Immature natural killer cell (primary cell): ENCODE measurements at places on chromosomes 7 and 10.
A peak's percentile ranks its signal among the peaks of the same experiment; 100 is the strongest.

DNA sequence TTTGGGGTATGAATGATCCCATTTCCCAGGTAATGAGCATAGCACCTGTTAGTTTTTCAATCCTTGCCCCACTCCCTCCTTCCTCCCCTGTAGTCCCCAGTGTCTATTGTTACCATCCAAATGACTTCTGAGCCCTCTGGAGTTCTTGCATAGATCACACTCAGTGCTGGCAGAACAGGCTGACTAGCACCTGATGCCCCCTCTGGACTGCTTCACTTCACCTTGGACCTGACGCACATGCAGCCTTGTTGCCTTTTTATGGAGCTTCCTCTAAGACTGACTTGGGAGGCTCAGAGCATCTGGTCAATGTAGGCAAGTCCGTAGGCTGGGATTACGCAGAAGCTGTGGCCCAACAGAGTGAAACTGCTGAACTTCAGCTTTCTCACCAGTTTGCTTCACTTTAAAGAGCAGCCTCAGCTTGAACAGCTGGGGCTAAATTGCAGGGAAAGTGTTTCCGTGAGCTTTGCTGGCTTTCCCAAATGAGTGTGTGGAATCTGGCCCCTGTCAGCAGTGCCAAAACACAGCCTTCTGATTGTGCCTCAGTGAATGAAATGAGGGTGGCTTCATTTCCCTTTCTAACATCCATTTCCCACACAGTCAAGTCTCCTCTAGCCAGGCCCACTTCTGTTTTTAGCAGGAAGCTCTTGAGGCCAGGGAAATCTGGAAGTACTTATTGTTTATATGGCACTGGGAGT, 48.5 kb downstream of the NXPH1 start:
- DNase-seq, result no peak
- H3K27me3 ChIP-seq, result no peaks in the 10 kb centered on the region
- H3K4me3 ChIP-seq, result no peak overlapping the region
- H3K36me3 ChIP-seq, result no peaks in the 10 kb centered on the region
- no peak overlapping the region for H3K27ac ChIP-seq

DNA sequence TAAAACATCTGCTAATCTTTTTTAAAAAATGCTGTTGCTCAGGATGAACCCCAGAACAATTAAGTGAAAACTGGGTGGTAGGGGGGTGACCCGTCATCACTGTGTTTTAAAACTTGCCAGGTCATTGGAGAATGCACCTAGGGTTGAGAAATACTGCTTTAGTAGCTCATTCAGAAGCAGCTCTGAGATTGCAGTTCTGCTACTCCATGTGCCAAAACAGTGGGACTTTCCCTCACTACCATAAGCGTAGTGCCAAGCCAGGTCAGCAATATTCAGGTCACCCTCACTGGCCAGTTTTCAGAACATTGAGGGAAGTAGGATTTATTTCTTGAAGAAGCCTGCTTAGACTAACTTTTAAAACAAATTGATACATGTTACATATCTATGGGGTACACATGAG, 5.2 kb downstream of the STEAP2 start:
- H3K36me3 ChIP-seq, result no peaks in the 10 kb centered on the region
- H3K27ac ChIP-seq, result no peak overlapping the region
- H3K4me3 ChIP-seq, result no peak overlapping the region
- H3K27me3 ChIP-seq, result peaks cover 12% of the 10 kb centered on the region
- no peaks in the 10 kb centered on the region for H3K4me1 ChIP-seq

GRCh38 chr7:125061776-125062397, 132.3 kb upstream of the POT1 start:
- H3K4me1 ChIP-seq, result no peaks in the 10 kb centered on the region
- no peaks in the 10 kb centered on the region for H3K36me3 ChIP-seq
- H3K4me3 ChIP-seq, result no peak overlapping the region
- no peak overlapping the region for H3K27ac ChIP-seq
- H3K27me3 ChIP-seq, result no peaks in the 10 kb centered on the region
- DNase-seq, result no peak

DNA sequence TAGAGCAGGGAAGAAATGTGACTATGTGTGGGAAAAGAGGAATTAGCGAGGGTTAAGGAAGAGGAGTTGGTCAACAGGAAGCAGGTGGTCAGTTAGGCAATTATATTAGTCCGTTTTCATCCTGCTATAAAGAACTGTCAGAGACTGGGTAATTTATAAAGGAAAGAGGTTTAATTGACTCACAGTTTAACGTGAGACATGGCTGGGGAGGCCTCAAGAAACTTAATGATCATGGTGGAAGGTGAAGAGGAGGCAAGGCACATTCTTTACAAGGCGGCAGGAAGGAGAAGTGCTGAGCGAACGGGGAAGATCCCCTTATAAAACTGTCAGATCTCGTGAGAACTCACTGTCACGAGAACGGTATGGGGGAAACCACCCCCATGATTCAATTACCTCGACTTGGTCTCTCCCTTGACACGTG, 35.0 kb downstream of the RAMP3 start:
- no peak for DNase-seq
- no peak overlapping the region for H3K27ac ChIP-seq
- no peak overlapping the region for H3K4me3 ChIP-seq

- no peaks in the 10 kb centered on the region for H3K27me3 ChIP-seq
- no peaks in the 10 kb centered on the region for H3K36me3 ChIP-seq
- H3K27ac ChIP-seq, result no peak overlapping the region
- no peak overlapping the region for H3K4me3 ChIP-seq
- H3K4me1 ChIP-seq, result no peaks in the 10 kb centered on the region
- no peak for DNase-seq
Observed at GRCh38 chr10:79367426-79368189, 20.3 kb downstream of the PPIF start.

- H3K4me1 ChIP-seq, result no peaks in the 10 kb centered on the region
- peaks cover 2% of the 10 kb centered on the region for H3K36me3 ChIP-seq
- peak overlapping the region; percentile 65 for H3K27ac ChIP-seq
- DNase-seq, result no peak
- H3K4me3 ChIP-seq, result no peak overlapping the region
- H3K27me3 ChIP-seq, result peaks cover 2% of the 10 kb centered on the region
Observed at GRCh38 chr10:103083266-103083976, 109.7 kb downstream of the NT5C2 start.

DNA sequence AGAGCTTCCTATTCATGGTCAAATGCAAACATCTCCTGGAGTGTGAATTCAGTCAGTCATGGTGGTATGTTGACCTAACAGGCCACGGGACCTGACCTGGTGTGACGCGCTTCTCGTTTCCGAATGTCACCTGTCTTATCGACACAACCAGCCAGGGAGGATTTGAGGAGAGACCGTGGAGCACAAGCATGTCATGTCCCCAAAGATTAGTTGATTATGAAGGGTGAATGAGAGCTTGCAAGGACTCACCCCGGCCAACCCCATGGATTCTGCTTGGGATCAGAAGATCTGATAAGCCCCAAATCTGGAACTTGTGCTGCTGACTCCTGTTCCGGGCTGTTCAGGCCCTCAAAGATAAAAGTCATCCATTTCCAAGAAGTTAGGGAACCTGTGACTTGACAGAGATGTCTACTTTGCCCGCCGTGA, 10.5 kb downstream of the ADRA2A start:
- no peak overlapping the region for H3K4me3 ChIP-seq
- DNase-seq, result no peak
- no peak overlapping the region for H3K27ac ChIP-seq
- H3K27me3 ChIP-seq, result peaks cover 6% of the 10 kb centered on the region
- H3K4me1 ChIP-seq, result no peaks in the 10 kb centered on the region

- peaks cover 12% of the 10 kb centered on the region for H3K27me3 ChIP-seq
- H3K36me3 ChIP-seq, result no peaks in the 10 kb centered on the region
- H3K27ac ChIP-seq, result no peak overlapping the region
- no peaks in the 10 kb centered on the region for H3K4me1 ChIP-seq
- peak; percentile 16 for DNase-seq
Observed at GRCh38 chr7:86926732-86927131, 132.7 kb downstream of the ELAPOR2 start.

GRCh38 chr10:46523962-46524471, 32.4 kb downstream of the GPRIN2 start:
- no peaks in the 10 kb centered on the region for H3K27me3 ChIP-seq
- H3K4me3 ChIP-seq, result no peak overlapping the region
- no peaks in the 10 kb centered on the region for H3K36me3 ChIP-seq

DNA sequence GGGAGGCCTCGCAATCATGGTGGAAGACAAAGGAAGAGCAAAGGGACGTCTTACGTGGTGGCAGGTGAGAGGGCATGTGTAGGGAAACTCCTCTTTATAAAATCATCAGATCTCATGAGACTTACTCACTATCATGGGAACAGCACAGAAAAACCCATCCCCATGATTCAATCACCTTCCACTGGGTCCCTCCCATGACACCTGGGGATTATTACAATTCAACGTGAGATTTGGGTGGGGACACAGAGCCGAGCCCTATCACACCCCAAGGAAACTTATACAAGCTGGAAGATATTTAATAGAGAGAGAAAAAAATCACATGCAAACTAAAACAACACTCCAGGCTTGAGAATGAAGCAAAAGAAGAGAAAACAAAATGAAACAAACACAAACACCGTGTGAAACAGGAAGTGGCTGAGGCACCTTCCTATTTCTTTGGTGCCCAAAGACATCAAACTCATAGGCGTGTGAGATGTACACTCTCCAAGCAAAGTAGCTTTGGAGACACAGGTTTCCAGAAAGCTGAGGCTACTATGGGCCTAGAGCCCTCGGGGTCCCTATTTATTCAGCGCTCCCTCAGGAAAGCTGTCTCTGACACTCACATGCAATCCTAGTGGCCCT, 97.2 kb downstream of the PRKCQ start:
- peak overlapping the region; percentile 97 for H3K27ac ChIP-seq
- DNase-seq, result peak; percentile 54
- no peaks in the 10 kb centered on the region for H3K27me3 ChIP-seq
- H3K4me3 ChIP-seq, result peak overlapping the region; percentile 68
- peaks cover 58% of the 10 kb centered on the region for H3K4me1 ChIP-seq
- peaks cover 87% of the 10 kb centered on the region for H3K36me3 ChIP-seq

DNA sequence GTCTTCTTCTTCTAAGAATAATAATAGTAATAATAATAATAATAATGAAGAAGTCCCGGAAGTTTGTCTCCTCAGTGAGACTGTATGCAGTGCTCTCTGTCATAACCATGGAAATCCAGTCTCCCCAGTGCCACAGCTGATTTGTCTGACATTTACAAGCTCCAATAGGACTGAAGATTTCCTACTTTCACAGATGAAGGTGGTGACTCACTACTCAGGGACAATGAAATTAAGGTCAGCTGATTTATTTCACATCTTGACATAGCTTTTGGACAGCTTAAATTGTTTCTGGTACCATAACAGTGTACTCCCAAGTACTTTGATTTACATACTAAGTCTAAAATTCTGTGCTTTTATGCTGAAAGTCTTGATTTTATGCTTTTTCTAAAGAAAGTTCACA, 6.9 kb downstream of the CELF2 start:
- no peak for DNase-seq
- no peaks in the 10 kb centered on the region for H3K36me3 ChIP-seq
- H3K27me3 ChIP-seq, result peaks cover 10% of the 10 kb centered on the region
- no peaks in the 10 kb centered on the region for H3K4me1 ChIP-seq
- H3K27ac ChIP-seq, result no peak overlapping the region
